SIG-M5 (cell line): ENCODE measurements at places on chromosomes 16 and 17.

GRCh38 chr16:82761236-82761635 lies 134.5 kb downstream of the CDH13 start:
- DNase-seq: no peak

- DNase-seq: no peak
Observed at GRCh38 chr17:16568541-16569357, at the start of gene ZNF287. ZNF287 (minus strand) TSS chr17:16569204; CDS start chr17:16567731, 1,473 bp downstream.

DNA sequence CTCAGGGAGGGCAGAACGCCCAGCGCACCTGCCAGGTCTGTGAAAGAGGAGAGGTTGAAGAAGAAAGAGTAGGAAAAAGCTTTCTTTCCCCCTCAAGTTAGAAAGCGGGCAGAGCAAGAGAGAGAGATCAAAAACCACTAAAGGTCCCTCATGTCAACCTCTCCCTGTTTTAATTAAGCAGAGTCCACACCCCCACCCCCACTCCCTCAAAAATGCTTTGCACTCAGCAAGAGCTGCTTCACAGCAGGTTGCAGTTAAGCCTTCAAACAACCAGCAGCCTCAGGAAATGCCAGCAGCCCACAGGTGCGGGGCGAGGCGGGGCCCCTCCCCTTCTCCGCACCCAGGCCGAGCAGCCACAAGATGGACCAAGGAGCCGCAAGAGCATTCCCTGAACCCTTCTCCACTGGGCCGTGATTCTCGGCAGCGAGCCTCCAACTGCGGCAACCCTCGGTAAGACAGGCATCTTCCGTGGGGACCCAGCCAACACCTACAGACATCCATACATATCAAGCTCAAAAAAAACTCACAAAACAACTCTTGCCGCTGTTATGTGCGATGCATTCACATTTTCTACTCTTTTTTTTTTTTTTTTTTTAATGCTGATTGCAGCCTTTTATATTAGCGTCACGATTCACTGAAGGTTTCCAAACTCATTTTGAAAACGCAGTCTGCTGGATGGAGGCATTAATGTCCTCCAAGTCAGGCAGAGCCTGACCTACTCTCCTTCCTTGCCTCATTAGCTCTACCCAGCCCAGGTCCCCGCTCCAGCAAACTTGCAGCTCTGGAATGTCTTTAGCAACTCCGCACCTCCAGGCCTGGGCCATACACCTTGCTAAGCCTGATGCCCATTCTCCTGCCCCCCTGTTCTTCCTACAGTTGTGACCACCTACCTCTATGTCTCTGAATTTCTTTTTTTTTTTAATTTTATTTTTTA lies 66.1 kb downstream of the AXIN2 start:
- DNase-seq: no peak

DNA sequence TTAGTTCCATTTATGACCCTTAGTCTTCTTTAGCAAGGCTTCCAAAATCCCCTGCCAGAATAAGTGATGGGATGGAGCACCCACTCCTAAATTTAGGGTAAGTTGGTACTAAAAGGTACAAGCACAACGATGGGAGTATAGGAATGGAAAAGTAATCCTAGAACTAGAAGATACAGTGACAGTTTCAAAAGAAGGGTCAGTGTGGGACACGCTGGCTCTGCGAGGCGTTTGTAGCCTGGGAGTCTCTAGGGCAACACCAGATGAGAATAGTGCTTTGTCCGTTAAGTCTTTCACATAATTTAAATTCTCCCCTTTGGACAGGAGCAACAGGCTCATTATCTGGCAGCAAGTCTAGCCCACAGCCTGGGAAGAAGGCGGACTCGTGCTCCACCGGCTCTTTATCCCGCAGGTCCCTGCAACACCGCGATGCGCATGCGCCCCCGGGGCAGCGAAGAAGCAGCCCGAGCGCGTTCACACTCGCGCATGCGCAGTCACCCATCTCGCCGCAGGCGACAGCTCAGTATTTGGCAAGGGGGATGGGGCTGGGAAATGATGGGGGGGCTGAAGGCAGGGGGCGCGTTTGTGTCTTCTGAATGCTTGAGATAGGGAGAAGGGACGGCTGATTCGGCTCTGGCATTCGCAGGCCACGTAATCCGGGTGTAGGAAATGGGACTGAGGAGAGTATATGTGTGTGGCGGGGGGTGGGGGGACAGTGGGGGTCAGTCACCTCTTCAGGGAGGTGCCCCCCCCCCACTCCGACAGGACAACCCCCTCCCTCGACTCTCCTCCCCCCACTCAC lies 564 bp downstream of the SPOP start:
- peak; percentile 29 for DNase-seq

DNA sequence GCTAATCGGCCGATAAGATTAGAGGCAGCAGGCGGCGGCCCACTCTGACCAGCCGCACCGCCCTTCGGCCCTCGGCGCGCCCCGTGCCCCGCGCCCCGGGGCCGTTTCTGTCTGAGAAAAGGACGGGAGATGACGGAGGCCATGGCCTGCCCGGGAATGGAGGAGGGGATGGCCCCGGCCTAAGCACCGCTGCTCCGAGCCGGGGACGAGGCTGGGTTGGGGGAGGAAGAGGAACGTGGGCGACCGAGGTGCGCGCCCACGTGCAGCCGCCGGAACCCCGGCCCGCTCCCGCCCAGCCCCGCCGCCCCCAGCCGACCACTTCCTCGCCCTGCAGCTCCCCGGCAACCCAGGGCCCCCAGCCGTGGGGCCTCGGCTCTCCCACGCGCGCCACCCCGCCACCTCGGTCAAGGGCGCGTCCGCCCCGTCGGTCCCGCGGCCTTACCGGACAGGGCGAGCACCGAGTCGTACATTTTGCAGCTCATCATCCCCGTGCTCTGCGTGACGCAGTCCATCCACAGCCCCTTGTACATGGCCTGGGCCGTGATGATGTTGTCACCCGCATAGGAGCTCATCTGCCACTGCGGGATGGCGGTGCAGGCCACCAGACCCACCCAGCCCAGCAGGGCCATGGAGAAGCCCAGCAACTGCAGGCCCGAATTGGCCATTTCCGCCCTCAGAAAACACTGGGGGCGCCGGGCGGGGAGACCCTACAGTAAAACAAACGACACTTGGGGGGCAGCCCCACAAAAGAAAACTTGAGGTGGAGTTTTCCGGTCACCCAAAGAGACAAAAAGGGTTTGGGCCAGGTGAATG lies 693 bp downstream of the CLDN7 start:
- DNase-seq: no peak

GRCh38 chr16:73036074-73036826 lies 11.7 kb downstream of the ZFHX3 start:
- no peak for DNase-seq

- DNase-seq: no peak
Observed at GRCh38 chr16:8950580-8951077, 13.1 kb downstream of the USP7 start.

DNA sequence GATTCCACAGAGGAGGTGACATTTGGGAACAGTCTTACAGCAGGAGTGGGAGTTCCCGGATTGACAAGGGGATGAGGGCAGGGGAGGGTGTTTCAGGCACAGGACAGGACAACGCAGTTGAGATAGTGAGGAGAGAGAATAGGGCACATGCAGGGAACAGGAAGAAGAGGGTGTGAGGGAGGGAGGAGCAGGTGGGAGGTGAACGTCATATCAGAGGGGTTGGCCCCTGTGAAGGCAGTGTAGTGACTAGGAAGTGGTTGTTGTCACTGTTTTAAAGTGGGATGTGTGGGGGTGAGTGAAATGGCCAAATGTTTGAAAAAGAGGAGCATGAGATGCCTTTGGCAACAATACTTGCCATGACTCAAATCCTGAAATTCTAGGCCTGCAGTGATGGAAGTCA lies 12.2 kb downstream of the PRKCB start:
- no peak for DNase-seq

- DNase-seq: no peak
Observed at GRCh38 chr16:12214509-12214908, 238.0 kb downstream of the SNX29 start.

GRCh38 chr16:15576960-15577958 lies 65.7 kb downstream of the MARF1 start:
- DNase-seq: no peak

DNA sequence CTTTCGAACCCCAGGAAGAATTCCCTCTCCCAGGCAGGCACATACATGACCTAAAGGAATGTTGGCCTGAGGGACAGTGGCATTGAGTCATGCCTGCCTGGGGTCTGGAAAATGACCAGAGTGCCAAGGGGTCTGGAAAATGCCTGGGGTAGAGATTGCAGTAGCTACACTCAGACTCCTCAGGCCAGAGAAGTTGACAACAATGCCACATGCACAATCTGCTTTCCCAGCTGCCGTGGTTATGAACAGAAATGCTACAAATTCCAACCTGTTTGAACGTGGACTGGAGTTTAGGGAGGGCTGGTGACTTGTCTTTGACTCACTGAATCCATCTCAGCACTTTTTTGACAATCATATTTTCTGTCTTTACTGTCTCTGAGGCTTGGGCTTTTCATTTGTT lies 250.0 kb downstream of the ABCC12 start:
- DNase-seq: no peak

- DNase-seq: no peak
Observed at GRCh38 chr16:66693149-66693548, 3.4 kb downstream of the CMTM4 start.

DNA sequence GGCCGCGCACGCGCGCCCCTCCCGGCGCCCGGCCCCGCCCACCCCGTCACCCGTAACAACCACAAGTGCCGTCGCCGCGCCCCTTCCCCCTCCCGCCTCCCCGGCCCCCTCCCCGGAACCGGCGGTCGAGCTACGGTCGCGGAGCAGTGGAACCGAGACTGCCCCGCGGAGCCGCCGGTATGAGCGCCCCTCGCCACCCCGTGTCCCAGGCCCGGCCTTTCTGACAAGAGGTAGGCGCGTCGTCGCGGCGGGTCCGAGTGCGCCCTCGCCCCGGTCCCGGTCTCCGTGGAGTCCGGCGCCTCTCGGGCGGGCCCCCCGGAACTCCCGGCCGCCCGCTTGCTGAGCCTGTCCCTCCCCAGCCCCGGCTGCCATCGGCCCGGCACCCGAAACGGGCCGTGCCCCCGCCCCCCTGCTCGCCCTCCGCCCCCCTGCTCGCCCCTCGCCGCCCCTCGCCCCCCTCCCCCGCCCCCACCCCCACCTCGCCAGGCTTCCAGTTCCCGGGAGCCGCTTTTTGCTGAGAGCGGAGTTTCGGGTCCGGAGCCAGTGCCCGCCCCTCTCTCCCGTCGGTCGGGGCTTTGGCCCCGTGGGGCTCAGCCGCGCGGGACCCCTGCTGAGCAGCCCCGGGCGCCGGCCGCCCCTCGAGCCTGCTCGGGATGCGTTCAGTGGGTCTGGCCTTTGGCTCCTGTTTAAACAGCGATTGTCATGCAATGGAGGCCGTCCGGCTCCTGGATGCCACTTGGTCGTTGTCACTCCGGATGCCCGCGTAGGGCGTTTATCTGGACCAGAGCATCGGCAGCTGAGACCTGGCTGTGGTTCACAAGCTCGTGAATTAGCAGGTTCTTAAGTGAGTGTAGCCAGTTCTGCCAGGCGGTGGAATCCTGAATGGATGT lies at the start of gene SEC14L1:
SEC14L1 (plus strand) TSS at position 92 of the 890 bp plus-strand sequence. CDS start 2,628 bp downstream, outside the sequence.
- no peak for DNase-seq

GRCh38 chr17:40707745-40708144 lies 4.2 kb upstream of the KRT24 start:
- DNase-seq: no peak

GRCh38 chr16:67391424-67392300 lies 1.6 kb downstream of the TPPP3 start:
- DNase-seq: no peak

GRCh38 chr16:13902677-13903076 lies 17.3 kb upstream of the ERCC4 start:
- DNase-seq: no peak

GRCh38 chr16:27481282-27481934 lies 68.3 kb downstream of the GTF3C1 start:
- no peak for DNase-seq

- DNase-seq: no peak
Observed at GRCh38 chr17:1714980-1715802, 5.0 kb upstream of the TLCD2 start.

DNA sequence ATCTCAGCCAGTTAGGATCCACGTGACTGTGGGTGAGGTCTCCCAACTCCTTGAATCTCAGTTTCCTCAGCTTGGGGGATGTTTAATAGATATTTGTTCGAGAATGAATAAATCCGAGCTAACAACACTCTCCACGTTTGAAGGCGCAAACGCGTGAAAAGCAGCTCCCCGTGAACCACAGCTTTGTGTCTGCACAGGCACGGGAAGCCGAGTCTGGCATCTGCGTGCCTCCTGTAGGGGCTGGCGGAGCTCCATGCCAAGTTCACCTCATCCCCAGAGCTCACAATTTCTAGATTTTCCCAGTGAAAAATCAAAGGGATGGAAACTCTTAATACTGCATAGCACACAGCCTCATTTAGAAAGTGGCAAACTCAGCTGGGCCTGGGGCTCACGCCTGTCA lies 14.3 kb downstream of the SGSH start:
- DNase-seq: no peak

GRCh38 chr16:19886073-19886941 lies 1.7 kb upstream of the GPRC5B start:
- peak; percentile 3 for DNase-seq

GRCh38 chr16:55510185-55510805 lies 1.4 kb downstream of the LPCAT2 start:
- peak; percentile 37 for DNase-seq

GRCh38 chr17:37220607-37220953 lies 155.2 kb upstream of the C17orf78 start:
- DNase-seq: no peak

GRCh38 chr17:44176257-44176656 lies 5.8 kb downstream of the ASB16 start:
- no peak for DNase-seq

GRCh38 chr16:4814046-4814445 lies 11.6 kb upstream of the ROGDI start:
- DNase-seq: no peak

DNA sequence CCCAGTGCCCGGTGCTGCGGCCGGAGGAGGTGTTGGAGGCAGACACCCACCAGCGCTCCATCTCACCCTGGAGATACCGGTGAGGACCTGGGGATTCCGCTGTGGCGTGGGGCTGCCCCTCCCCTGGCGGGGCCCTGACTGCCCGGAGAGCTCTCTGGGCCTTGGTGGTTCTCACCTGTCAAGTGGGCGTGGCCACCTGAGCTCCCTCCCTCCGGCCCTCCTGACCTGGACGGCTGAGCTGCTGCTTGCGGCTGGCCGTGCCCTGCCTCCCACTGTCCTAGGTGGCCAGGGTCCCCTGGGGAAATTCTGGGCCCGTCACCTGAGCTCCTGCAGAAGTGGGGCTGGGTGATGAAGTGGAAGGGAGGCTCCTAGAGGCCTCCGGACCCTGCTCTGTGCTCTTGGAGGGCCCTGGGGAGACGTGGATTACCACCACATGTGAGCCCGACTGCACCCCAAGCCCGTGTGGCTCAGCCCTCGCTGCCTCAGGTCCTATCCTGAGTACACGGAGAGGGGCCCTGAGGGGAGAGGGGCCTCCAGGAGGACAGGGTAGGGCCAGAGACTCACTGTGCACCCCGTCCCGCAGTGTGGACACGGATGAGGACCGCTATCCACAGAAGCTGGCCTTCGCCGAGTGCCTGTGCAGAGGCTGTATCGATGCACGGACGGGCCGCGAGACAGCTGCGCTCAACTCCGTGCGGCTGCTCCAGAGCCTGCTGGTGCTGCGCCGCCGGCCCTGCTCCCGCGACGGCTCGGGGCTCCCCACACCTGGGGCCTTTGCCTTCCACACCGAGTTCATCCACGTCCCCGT lies 1.1 kb downstream of the IL17C start:
- no peak for DNase-seq

- no peak for DNase-seq
Observed at GRCh38 chr16:55811811-55812210, 21.1 kb downstream of the CES1 start.
